ENCODE measurements at places on chromosomes 11 and 22. TPM values are rescaled to one million over a fixed set of nuclear protein-coding genes. Genes with fewer than 3 reads are reported as not detected.

CTSW gene
- total RNA-seq, result not detected

- DNase-seq, result no peak
Measured at GRCh38 chr11:86241956-86242535, 2.5 kb upstream of the EED start.

DNA sequence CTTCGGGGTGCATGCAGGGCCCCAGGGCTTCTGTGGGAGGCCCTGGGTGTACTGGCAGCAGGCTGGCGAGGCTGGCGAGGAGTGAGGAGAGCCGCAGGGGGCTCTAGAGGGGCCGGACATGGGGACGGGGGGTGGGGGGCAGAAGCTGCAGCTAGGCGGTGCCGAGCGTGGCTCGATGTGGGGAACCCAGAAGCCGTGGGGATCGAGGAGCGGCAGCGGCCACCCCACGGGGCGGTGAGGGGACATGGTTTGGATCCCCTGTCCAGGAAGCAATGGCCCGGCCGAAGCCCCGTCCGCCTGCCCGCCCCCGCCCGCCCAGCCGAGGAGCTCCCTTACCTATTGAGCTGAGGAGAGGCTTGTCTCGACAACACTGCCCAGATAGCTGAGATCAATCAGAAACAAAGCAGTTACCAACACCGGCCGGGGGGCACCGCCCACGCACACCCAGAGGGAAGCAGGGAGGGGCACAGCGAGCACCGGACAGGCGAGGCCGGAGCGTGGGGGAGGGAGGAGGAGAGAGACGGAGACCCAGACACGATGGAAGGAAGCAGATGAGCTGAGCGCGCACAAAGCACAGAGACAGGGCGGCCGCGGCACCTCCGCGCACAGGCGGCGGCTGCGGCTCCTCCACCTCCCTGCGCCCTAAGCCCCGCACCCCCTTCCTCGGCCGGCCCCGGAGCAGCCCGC, 38.7 kb downstream of the IGSF9B start:
- no peak for DNase-seq

DNA sequence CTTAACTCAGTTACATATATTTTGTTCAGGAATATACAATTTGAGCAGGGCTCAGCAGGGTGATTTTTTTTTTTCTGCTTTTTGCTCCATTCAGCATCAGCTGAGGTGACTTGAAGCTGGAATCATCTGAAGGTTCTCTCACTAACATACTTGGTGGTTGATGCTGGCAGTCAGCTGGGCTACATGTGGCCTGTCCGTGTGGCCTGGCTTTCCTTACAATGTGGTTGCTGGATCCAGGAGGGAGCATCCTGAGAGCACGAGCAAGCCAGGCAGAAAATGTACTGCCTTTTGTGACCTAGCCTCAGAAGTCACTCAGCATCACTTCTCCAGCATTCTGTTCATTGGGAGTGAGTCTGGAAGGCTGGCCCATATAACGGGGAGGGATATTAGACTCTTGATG, 151.6 kb upstream of the E2F8 start:
- peak; percentile 2 for DNase-seq

- DNase-seq, result peak; percentile 37
Measured at GRCh38 chr11:120708511-120709183, 197.1 kb downstream of the GRIK4 start.

DNA sequence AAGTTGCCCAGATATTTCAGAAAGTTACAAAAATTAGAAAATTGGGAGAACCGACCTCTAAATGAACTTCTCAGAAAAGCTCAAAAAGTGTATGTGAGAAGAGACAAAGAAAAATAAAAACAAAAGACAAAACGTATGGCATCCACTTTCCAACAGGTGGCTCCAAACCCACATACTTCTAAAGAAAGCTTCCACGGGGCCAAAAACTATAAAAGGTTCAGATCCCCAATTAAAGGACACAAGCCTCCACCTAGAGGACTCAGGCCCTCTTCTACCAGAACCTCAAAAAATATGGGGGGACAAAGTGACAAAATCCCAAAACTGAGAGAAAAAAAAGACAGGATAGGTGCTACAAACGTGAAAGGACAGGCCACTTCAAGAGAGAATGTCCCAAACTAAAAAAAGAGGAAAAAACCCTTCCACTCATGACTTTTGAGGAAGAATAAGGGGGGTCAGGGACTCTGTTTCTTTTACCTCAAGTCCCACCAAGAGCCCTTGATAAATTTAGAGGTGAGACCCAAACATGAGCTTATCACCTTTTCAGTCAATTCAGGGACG, 8.8 kb downstream of the SCGB2A1 start:
- DNase-seq, result no peak

- DNase-seq, result no peak
Measured at GRCh38 chr11:100709233-100709957, 22.3 kb downstream of the ARHGAP42 start.
